ENCODE measurements at places on chromosomes 12 and 14. TPM values are rescaled to one million over a fixed set of nuclear protein-coding genes. Genes with fewer than 3 reads are reported as not detected.

DNA sequence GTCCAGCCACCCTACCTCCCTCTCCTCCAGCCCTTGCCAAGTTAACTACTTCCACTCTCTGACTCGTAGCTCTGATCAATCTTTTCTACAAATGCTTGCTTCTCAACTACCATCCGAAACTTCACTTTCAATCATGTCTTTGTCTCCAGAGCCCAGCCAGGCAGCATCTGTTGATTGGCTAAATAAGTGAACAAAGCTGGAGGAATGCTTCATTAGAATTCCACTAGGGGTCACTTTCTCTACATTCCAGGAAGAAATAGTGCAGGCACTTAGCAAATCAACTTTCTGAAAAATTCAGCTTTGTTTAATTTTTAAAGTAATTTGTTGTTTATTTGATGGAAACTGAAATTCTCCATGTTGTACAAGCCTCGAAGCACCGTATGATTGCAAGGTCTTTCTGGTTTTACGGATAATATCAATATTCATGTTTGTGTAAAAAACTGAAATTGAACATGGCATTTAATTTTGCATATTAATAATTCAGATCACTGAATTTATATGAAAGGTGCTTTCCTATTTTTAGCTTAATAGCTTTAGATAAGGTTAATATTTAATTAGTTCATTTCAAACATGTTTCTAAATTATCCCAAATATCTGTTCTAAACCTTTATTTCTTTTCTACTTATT, 32.4 kb upstream of the HELB start:
- no peak for DNase-seq

Gene CLEC12A
- 1.6 TPM for total RNA-seq

- DNase-seq = no peak
Measured at GRCh38 chr12:75308279-75308678, 21.8 kb downstream of the CAPS2 start.

DNA sequence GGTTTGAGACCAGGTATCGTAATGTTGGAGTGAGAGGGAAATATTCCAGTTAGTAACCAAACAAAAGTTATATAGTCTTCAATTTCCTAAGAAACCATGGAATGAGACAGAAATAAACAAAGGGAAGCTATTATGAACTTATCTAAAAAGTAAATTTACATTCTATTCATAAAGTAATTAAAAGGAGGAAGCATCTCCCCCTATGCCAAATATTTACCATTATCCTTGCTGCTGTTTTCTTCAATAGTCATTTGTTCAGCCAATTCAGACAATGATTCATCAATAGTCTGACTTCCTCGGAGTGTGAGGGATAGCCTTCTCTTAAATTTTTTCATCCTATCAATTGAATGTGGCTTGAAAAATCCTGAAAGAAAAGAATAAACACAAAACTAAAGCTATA, 65.7 kb downstream of the CDK17 start:
- DNase-seq = no peak

GRCh38 chr12:91577586-91578539, 395.2 kb upstream of the DCN start:
- DNase-seq = no peak

Gene RNASE3
- total RNA-seq = not detected

DNA sequence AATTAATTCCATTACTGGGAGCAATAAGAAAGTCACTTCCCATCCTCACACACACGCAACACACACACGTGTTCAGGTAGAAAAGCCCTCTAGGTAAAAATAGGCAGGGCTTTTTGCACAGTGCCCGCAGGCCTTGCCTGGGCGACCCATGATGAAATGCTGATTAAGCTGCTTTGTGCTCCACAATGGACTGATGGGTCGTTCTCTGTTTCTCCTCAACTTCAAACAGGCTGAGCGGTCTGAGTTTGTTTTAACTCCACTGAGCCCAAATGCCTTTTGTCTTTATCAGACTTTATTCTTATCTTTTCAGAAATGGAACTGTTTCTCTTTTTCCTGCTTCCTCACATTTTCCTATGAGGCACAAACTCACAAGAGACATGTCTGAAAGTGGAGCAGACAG, 9.4 kb upstream of the DACT1 start:
- DNase-seq = no peak

DNA sequence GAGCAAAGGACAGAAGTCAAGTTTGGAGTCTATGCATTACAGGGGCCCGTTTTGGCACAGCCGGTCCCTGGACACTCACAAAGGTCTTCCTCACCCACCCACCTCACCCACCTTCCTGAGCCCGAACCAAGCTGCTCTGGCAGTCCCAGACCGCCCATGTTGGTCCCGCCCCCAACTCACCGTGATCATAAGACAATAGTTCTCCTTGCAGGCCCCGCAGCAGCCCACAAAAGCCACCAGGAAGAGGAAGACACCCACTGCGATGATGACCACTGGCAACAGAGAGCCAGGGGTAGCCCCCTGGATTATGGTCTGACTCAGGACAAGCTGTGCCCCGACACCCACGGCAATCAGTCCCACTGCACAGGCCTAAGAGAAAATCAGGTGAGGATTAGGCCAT, 1.8 kb downstream of the CD63 start:
- DNase-seq = no peak

Gene OTOGL
- 0.19 TPM for total RNA-seq

DNA sequence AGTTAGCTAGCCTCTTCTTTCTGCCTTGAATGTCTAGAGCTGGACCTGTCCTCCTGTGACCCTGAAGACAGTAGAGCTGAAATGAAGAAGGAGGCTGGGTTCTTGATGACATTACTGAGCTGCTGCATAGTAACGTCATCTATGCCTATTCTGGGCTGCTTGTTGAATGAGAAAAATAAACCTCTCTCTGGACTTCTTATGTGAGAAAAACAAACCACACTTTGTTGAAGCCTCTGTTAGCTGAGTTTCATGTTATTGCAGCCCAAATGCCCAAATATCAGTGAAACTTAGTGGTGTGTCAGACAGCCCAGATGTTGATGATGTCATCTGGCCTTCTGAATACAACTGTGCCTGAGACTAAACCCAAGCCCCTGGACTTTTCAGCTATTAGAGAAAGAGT, 67.0 kb upstream of the MAX start:
- DNase-seq = no peak

Gene CELA1
- not detected for total RNA-seq
